ENCODE measurements at places on chromosomes 1 and 21. TPM values are rescaled to one million over a fixed set of nuclear protein-coding genes. Genes with fewer than 3 reads are reported as not detected.

The EDARADD gene
- 2.0 TPM for total RNA-seq

The LUZP1 gene
- 12.7 TPM for total RNA-seq

The GPR153 gene
- total RNA-seq, result 26.8 TPM

The RNU1-2 gene
- total RNA-seq, result 18,658 TPM

The SPRR1B gene
- total RNA-seq, result not detected

The MPZL1 gene
- total RNA-seq, result 97.0 TPM

The HS2ST1 gene
- total RNA-seq, result 28.5 TPM

The STIL gene
- total RNA-seq, result 3.9 TPM

The HNRNPCL4 gene
- total RNA-seq, result not detected

The SEMA4A gene
- 0.85 TPM for total RNA-seq

The SCAMP3 gene
- total RNA-seq, result 81.1 TPM

The RGS4 gene
- total RNA-seq, result not detected

The CHD1L gene
- 22.7 TPM for total RNA-seq

The USP16 gene
- 34.2 TPM for total RNA-seq

The PDZK1IP1 gene
- not detected for total RNA-seq

The VWA5B1 gene
- total RNA-seq, result 0.60 TPM

The STYXL2 gene
- total RNA-seq, result 0.27 TPM

The ADGRL2 gene
- total RNA-seq, result 9.8 TPM

The MCOLN2 gene
- total RNA-seq, result 1.2 TPM

The HTR1D gene
- total RNA-seq, result 0.17 TPM

The SPRR1A gene
- total RNA-seq, result not detected

The PGLYRP4 gene
- 0.27 TPM for total RNA-seq

The STPG1 gene
- 4.8 TPM for total RNA-seq

The IKBKE gene
- total RNA-seq, result 8.0 TPM

The OR2L13 gene
- total RNA-seq, result 0.58 TPM

The PLPPR5 gene
- total RNA-seq, result 12.4 TPM

The CRABP2 gene
- 21.1 TPM for total RNA-seq

The CCDC27 gene
- 0.31 TPM for total RNA-seq

The VHLL gene
- total RNA-seq, result 1.1 TPM

The CELF3 gene
- total RNA-seq, result 94.4 TPM

The ARMH1 gene
- 2.8 TPM for total RNA-seq

The PGD gene
- total RNA-seq, result 207 TPM

The CHODL gene
- 10.3 TPM for total RNA-seq

The CSF3R gene
- 6.3 TPM for total RNA-seq
